ENCODE measurements at places on chromosomes 7 and 10.

DNA sequence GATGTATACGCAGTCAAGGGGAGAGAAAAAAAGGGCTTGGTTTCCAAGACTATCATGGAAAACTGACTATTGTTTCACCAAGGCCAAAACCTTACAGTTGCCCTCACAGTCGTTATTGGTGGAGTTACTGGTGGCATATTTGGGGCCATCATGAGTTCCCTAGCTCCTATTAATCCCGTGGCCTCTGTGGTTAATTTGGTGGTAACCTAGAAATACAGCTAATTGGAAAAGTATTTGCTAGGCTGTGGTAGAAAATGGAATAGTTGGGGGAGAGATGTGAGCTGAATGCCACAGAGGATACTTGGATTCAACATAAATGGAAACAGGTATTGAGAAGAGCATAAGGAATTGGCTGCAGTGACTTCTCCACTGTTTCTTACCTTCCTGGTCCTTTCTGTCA lies 450.7 kb downstream of the KCNMA1 start:
- DNase-seq = no peak

- no peak for DNase-seq
These were observed 16.3 kb downstream of the CDHR3 start for GRCh38 chr7:105979405-105979804.

GRCh38 chr10:44357023-44357540 lies 27.8 kb downstream of the CXCL12 start:
- no peak for DNase-seq

DNA sequence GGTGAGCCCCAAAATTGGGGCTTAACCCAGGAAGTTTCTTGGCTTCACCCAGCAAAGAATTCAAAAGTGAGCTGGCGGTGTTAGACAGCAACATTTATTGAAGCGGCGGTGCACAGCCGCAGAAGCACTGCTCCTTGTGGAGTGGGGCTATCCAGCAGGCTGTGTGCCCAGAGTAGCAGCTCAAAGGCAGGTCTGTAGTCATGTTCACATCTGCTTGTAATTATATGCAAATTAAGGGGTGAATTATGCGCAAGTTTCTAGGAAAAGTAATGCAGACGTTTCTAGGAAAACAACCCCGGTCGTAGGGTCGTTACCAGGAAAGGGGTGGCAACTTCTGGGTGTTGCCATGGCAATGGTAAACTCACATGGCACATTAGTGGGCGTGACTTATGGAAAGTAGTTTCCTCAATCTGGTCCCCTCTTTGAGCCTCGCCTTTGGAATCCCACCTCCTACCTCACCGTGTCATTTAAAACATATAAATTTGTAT lies 13.7 kb upstream of the KBTBD2 start:
- DNase-seq = no peak

DNA sequence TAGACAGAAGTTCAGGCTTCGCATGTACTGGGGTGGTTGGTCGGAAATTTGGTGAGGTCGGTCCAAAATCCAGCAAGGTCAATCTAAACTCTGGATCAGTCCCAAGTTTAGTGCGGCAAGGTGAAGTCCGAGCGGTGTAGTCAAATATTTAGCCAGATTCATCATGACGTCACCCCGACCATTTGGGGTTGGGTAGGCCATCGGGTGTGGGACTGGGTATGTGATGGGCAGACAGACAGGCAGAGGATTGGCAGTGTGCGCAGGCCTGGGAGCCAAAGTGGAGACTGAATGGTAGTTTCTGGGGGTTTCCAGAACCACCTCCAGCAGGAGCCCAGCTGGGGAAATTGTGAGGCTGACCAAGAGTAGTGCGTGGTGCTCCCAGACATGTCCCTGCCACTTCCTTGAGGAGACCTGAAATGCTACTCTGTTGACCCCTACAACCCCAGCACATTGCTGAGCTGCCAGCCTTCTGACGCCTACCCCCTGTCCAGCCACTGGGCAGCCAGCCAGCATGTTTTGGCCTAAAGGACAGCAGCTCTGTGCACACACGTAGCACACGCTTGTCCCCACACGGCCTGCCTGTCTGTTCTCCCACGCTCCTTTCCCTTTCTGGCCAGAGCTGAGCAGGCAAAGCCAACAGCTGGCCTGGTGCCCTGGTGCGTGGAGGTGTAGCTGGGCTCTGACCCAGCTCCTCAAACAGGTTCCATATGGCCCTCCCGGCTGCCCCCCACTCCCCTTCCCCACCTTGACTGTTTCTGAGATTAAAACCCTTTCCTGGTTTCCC lies 55.9 kb downstream of the FAM241B start:
- no peak for DNase-seq

DNA sequence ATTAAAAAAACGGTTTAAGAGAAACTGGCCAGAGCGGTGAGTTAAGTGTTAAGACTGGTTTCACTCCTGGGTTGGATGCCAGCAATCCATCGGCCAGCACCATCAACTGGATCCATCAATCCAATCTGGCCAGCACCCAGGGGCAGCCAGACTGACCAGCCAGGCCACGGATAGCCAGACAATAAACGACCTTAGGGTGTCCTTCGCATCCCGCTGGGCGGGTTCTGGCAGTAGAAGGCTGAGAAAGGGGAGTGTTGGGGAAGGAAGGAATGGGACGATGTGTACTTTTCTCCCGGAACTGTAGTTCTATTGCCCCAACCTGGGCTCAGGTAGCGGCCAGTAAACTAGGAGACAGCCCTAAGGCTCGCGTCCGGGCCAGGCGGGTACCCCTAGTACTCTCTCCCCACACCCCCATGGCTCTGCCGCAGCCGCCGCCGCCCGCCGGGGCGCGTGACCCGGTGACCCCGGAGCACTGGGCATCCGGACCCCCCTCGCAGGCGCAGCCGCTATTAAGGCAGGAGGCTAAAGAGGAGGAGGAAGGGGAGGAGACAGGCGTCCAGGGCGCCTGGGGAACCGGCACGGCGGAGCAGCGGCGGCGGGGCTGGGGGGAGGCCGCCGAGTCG lies at the start of gene CASD1:
Gene CASD1, plus strand, starts transcription at position 546 of the 623 bp plus-strand sequence. CDS start 276 bp downstream, outside the sequence.
- DNase-seq = no peak

DNA sequence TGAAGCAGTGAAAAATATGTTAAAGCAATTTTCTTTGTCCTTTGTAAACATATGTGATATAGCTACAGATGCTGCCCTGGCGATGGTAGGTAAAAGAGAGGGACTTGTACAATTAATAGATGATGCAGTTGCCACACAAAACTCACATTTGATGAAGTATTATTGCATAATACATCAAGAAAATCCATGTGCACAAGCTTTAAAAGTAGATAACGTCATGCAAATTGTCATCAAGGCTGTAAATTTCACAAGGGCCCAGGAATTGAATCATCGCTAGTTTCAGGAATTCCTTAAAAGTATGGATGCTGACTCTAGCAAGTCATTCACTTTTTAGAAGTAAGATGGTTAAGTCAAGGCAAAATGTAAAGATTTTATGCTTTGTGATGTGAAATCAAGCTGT lies 10.0 kb downstream of the CYP3A5 start:
- no peak for DNase-seq

Measured in vagina (tissue), 2 donors.